ENCODE measurements at places on chromosomes 5 and 9.

GRCh38 chr9:92661743-92662142 is 8.2 kb downstream of the IPPK start:
- DNase-seq, result no peak

GRCh38 chr5:59698207-59699178 is 195.0 kb downstream of the PDE4D start:
- DNase-seq, result no peak

DNA sequence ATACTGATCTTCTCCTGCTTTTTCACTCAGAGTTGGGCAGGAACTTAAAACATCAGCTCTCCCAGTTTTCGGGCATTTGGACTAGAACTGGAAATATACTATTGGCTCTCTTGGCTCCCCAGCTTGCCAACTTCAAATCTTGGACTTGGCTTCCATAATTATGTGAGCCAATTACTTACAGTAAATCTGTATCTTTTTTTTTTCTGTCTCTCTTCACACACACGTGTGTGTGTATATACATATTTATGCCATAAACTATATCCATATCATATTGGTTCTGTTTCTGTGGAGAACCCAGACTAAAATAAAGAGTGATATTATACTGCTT is 379.6 kb upstream of the PRR16 start:
- DNase-seq, result no peak

DNA sequence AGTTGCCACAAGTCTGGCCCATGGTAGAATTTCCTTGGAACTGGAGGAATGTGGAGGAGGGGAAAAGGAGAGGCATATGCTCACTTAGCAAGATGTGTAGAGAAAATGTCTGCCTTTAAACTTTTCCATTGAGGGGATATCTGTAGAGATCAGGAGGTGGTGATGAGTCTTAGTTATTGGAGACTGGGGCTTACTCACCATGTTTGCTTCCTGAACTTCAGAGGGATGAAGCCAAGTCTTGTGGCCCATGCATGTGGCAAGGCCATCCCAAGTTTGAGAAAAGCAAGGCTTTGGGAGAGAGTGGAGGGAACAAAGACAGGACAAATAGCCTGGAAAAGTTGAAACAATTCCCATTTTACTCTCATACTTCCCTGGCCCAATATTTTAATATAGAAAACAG is 124.5 kb downstream of the GDNF start:
- no peak for DNase-seq

- no peak for DNase-seq
These were observed 327.5 kb upstream of the ZNF462 start for GRCh38 chr9:106535439-106535838.

GRCh38 chr5:98770209-98770910 is 3.1 kb upstream of the RGMB start:
- no peak for DNase-seq

GRCh38 chr5:34001241-34001841 is 6.5 kb downstream of the AMACR start:
- DNase-seq, result no peak

GRCh38 chr9:89477384-89477783 is 20.5 kb downstream of the SEMA4D start:
- DNase-seq, result no peak

- DNase-seq, result no peak
These were observed 487.7 kb downstream of the GADD45G start for GRCh38 chr9:90092508-90092907.

GRCh38 chr5:154644745-154645411 is 110.3 kb upstream of the LARP1 start:
- DNase-seq, result no peak

- no peak for DNase-seq
These were observed 44.8 kb downstream of the ROR2 start for GRCh38 chr9:91905237-91905650.

DNA sequence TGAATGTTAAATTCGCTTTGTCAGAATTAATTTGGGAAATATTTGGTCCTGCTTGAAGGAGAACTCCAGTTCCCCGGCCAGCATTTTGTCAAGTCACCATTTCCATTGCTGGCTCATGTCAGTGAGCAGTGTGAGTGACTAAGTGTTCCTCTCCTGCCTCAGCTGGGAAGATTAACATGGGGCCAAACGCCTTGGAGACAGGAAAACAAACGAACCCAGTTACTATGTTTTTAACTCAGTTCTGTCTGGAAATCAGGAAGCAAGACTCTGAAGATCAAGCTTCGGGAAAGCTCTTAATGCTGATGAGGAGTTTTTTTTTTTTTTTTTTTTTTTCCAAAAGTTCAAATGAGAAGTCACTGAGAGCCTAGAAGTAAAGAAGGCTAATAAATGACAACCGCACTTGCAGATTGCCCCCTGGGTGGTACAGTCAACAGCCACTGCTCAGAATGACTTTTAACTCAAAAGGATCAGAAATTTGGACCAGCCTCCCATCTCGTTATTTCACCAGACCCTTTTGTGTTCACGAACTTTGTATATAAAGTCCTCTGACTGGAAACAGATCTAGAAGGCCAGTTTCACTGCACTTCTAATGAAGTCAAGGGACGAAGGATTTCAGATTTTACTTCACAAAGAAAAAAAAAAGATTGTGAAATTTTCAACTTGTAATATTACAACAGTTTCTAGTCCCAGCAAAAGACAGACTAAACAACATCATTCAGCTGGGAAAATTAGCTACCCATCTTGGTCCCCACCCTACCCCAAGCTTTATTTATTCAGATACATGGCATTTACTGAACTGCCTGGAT is 121.3 kb downstream of the LHFPL2 start:
- peak; percentile 63 for DNase-seq

DNA sequence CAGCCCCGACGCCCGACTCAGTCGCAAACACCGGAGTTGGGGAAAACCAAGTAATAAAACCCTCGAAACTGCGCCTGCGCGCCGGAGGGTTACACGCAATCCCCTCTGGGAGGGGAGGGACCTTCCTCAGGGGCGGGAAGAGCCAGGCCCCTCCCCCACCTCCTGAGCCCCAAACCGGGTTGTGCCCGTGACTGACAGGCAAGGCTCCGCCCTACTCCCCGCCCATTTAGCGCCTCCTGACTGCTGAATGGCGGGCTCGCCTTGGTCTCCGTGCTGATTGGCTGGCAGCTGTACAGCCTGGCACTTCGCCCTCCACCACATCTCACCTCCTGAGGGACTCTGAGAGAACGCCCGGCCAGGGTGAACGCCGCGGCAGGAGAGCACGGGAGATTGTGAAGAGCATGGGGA is at the start of gene PRDM9:
TSS of gene PRDM9 (plus strand) at position 332 of the 408 bp plus-strand sequence. CDS start 1,425 bp downstream, outside the sequence.
- DNase-seq, result peak; percentile 15

DNA sequence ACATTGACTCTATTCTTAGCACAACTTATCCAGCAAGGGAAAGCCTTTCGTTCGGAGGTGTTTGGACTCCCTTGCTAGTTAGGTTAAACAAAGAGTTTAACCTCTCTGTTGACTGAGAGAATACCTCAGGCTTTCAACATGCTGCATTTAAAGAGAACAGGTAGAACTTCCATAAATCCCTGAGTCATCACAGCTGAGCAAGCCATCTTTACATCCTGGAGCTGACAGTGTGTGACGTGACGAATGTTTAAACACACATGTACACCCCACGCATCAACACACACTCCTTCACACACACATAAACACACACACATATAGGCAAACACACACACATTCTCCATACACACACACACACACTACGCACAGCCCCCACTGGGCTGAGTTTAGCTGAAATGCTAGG is 152.8 kb downstream of the ADAMTS12 start:
- DNase-seq, result no peak

- no peak for DNase-seq
These were observed 1.1 kb downstream of the PRRX2 start for GRCh38 chr9:129666575-129666974.

GRCh38 chr5:57042524-57042931 is 90.6 kb upstream of the MIER3 start:
- DNase-seq, result no peak

DNA sequence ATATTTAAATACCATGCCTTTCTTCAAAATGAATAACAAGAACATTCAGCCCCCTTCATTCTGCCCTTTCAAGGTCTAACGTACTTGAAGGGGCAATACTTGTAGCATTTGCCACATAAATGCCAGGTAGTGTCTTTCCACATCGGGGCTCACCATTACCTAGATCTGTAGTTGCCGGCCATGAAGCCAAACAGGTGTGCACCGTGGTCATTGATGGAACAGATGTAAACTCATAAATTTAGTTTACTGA is 193.0 kb downstream of the CD180 start:
- DNase-seq, result no peak
